ENCODE measurements at places on chromosomes 2 and 18.

DNA sequence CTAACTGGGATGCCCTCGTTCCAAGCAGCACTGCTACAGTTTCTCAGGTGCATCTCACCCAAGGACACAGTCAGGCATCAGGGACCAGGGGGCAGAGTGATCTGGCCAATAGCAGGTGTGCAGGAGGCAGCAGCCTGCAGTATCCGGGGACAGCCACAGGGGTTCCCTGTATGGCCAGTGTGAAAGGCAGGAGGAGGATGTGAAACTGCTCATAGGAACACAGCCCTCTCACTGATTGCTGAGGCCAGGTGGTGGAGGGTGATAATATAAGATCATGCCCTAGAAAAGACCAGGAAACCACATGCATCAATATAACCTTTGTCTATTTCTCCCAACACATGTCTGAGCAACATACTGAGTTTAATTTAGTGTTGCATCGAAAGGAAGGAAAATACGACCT lies 112.7 kb upstream of the TACR1 start:
- peak; percentile 43 for DNase-seq

- no peak for DNase-seq
Observed at GRCh38 chr18:56283316-56283715, 355.1 kb downstream of the TXNL1 start.

DNA sequence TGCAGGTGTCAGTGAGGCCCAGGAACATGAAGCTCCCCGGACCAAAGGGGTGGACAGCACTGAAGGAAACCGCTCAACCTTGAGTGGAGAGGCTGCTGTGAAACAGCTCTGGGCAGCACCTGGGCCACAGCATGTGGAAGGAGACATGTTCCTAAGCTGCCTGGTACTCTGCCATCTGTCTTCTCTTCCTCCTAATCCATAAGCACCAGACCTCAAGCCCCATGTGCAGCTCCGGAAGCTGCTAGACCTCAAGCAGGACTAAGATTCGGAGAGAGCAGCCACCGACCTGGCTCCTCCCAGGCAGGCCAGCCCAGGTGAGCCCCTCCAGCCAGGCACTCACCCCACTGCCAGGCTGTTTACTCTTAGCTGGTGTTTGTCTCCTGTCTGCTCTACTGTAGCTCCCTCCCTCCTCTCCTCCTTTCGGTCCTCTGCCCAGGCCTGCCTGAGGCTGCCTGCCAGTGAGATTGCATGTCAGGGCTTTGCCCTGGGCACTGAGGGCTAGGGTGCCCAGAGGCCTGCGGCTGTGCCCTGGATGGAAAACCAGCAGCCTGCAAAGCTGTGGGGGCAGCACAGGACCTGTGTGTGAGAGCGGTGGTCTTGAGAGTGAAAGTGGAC lies 53.7 kb downstream of the BCL11A start:
- no peak for DNase-seq

DNA sequence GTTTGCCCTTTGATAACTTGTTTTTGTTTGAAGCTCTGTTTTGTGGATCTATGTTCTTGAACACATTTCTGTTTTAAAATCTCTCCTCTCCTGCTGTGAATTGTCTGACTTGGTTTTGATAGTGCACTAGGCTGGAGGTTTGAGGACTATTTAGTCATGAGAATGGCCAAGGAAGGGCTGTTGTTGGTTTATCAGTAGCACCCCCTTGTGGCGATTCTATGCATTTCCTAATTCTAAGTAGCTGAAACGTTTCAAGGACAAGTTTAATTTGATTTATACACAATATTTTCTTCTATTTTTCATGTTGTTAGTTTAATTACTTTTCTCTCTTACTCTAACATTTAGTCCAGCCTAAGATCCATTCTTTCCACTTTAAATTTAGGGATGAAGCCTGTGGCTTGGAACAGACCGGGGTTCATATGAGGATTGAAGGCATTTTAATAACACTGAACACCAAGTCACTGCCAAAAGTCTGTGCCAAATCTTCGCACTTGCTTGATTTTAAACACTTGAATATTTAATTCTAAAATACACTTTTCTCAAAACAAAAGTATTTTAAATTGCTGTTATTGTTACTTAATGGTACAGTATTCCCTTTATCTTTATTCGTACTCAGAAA lies 166.0 kb downstream of the SOCS6 start:
- DNase-seq: peak; percentile 60

DNA sequence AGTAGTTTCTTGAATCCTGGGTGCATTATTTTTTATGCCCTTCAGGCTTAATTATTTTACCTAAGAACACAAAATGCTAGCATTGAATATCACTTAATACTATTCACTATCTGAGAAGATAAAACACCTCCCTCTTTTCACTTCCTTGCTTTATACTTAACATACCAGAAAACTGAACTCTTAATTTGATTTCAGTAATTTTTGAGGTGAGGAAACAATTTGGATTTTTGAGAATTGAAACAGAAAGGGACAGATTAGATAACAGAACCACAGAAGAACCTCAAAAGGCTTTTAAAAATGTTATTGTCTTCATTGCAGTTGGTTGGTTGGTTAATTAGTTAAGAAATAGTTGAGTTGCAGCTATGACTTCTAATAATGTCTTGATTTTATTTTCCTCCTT lies 69.5 kb downstream of the GPD2 start:
- DNase-seq: no peak

- DNase-seq: no peak
Observed at GRCh38 chr2:26682155-26682554, 10.4 kb upstream of the KCNK3 start.

- no peak for DNase-seq
Observed at GRCh38 chr2:191629976-191630712, 47.8 kb upstream of the NABP1 start.

DNA sequence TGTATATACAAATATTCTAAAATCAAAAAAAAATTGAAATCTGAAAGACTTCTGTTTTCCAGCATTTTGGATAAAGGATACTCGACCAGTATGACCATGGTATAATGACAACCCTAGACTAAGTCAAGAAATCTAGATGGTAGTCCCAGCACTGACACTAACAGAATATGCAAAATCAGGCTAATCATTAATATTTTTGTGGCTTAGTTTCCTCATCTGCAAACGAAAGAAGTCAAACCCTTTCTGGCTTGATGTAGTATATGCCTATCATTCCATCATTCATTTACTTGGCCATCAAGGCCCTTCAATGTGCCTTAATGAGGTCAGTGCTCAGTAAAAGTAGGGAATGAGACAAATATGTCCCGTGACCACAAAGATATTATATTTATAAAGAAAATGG lies 83.5 kb downstream of the NCKAP5 start:
- no peak for DNase-seq

- peak; percentile 68 for DNase-seq
Observed at GRCh38 chr2:71609029-71609428, 155.7 kb downstream of the DYSF start.

GRCh38 chr2:133092571-133092970 lies 422.6 kb upstream of the LYPD1 start:
- no peak for DNase-seq

DNA sequence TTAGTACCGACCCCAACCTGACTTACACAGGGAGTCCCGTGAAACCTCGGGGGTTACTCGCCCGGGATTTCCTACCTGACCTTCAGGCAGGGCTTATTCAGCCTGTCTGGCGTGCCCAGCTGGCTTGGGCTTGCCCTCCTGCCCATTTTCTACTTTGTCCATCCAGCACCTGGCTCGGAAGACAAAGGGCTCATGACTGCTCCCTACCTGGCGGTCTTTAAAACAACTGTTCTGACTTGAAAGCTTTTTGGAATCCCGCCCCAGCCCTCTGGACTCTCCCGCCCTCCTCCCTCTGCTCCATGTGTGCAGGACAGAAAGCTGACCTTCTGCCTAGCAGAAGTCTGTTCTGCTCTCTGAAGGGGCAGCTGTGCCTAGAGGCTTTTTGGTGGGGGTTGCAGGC lies 43.1 kb downstream of the ACKR3 start:
- no peak for DNase-seq

DNA sequence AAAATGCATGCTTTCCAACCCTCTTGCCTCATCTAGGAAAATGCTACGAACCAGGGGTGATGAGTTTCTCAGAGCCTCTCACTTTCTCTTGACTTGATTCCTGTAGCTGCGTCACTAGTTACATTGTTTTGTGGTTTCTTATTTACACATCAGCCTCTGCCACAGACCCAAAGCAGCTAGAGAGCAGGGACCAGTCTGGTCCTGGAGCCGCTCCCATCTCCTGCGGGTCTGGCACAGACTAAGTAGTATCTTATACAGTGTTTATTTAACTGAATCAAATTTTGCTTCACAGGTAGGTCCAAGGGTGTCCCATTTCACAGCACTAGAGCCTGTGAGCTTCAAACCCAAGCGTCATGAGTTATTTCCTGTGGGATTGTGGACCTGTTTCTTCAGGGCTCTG lies 310.5 kb downstream of the MYCN start:
- no peak for DNase-seq

DNA sequence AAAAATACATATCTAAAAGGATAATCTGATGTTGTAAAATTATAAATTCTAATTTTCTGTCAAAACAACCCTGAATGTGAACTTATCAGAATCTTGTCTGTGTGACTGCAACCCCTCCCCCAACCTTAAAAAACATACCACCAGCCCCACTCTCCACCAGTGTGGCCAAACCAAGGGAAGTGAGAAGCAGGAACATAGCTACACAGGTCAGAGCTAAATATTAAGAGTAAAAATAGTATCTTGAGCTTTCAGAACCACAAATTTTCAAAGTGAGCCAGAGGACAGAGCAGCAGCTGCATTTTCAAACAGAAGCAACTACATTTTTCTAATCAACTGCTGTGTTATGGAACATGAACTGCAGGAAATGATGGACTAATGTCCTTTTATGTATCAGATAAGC lies 156.7 kb downstream of the SLC4A10 start:
- no peak for DNase-seq

DNA sequence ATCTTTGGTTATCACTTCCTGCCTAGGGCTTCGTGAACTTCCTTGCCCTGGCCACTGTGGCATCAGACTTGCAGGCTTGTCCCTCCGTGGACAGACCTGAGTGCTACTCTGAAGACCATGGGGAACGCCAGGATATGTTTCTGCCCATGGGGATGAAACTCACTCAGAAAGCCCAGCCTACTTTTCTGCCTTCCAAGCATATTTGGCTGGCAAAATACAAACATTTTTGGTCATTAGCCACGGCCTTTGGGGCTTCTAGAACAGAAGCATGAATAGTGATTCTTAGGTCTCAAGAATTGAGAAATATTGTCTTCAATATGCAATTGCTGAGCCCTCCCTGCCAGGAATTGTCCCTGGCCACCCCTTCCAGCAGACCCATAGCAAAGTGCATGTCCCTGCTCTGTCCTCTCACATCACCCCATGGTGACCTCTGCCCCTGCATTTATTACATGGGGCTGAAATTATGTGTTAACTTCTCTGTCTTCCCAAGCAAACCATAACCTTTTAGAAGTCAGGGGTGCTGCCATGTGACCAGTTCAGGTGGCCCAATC lies 152.4 kb downstream of the OSR1 start:
- DNase-seq: no peak

GRCh38 chr2:237967463-237967951 lies 693 bp downstream of the UBE2F start:
- no peak for DNase-seq

DNA sequence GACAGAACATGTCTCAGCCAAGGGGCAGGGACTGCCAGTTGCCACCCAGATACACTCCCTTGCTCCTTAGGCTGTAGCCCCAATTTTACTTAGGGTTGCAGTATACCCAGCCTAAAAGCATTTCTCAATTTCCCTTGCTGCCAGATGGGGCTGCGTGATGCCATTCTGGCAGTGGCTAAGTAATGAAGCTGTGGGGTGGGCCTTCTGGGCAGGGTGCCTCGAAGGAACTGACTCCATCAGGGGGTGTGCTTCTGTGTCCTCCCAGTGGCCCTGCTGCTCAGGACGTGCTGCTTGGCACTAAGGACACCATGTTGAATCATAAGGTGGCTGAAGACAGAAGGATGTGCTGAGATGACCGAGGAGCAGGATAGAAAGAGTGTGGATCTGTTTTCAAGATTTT lies 74.2 kb downstream of the VWA3B start:
- no peak for DNase-seq

DNA sequence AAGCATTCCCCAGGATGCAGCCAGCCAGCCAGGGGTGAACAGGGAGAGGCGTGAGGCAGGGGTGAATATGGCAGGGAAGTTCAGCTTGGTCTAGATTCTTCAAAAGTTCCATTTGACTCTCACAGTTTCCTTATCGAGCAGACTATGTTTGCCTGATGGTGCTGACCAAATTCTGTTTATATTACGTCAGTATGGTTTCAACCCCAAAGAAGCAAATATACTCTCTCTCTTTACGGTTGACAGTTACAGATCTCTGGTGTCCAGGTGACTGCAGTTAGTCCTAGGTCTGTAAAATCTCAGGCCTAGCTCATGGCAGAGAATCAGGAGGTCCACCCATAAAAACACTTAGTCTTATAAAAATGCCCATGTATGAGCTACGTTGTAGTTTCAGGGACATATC lies 38.3 kb upstream of the DNMT3A start:
- DNase-seq: no peak

- DNase-seq: no peak
Observed at GRCh38 chr2:168147830-168148794, 99.3 kb downstream of the STK39 start.

- DNase-seq: no peak
Observed at GRCh38 chr2:107338059-107338458, 452.1 kb upstream of the ST6GAL2 start.

GRCh38 chr2:165147186-165148045 lies 56.4 kb downstream of the SCN3A start:
- DNase-seq: peak; percentile 15

DNA sequence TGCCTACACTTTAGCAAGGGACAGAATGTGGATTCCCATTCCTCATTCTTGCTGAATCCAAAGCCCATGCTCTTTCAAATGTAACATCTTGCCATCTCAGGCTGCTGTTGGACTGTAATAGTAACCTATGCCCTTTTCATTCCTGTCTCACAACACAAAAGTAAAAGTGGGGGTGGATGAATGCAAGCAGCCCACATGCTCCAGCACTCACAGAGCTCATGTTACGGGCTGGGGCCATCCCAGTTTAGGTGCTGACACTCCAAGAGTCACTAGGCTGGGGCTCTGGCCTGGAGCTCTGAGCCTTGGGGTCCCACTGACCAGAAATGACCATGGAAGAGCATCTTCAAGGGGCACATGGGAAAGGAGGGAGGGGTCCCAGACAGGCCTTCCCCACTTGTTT lies 47.6 kb downstream of the CCBE1 start:
- DNase-seq: no peak

GRCh38 chr2:109637749-109638570 lies 23.8 kb downstream of the SOWAHC start:
- no peak for DNase-seq

DNA sequence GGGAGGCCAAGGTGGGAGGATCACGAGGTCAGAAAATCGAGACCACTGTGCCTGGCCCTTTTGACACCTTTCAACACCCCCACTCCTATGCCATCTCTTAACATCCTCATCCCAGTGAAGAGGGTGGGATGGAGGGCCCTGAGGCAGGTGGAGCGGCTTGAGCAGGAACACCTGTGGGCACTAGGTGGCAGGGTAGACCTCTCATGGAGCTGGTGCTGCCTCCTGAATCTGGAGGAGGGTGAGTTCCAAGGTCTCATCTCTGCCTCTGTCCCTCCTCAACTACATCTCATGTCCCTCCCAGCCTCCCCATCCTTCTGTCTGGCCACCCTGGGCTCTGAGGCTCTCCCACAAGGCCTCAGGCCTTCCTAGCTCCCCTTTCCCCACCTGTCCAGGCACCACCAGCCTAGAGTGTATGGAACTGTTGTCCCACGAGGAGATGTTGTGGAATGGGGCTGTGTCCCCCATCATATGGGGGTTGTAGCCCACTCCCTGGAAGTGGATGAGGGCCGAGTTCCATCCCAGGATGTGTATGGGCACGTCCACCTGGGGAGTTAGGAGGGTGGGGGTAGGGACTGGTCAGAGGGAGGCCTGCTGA lies 17.0 kb upstream of the CRYBA2 start:
- DNase-seq: peak; percentile 45
